ENCODE measurements at places on chromosomes 11 and 22.

- DNase-seq = peak; percentile 50
These were observed 145.9 kb downstream of the GRIK4 start for GRCh38 chr11:120657306-120658070.

DNA sequence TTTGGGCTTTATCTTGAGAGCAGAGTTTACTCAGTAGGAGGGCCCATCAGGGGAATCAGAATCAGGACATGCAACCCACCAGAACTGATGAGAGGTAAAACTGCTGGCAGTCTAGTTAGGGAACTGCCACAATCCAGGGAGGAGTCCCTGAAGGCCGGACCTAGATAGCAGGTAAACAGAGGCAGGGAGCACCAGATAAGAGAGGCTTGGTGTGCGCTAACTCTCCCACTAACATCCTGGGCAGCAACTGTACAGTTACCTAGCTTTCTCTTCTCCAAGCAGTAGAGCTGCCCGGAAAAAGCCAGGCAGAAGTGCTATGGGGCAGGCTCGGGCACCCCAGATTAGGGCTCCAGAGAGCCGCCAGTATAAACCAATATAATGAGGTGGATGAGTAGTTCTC is 865 bp upstream of the AMOTL1 start:
- no peak for DNase-seq

DNA sequence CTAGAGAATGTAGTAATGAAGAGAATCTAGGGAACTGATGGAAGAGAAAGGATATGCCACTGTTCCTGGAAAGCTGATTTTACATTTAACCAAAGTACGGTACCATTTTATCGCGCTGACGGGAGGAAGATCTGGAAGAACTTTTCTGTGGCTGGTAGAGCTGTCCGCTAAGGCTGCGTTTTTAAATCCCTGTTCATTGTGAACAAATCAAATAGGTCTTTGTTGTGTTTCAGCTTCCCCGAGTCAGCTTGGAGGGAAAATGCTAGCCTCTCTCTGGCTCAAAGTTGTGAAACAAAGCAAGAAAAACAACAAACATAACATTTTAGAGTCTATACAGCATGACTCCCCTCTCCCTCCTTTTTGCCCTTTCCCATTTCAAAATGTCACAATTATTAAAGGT is 34.4 kb downstream of the FBXO7 start:
- no peak for DNase-seq

- DNase-seq = no peak
These were observed at the start of gene CRACR2B for GRCh38 chr11:827897-828192. TSS of gene CRACR2B (plus strand) at chr11:827919. CDS start at chr11:828608, 689 bp downstream.

- DNase-seq = no peak
These were observed 59.8 kb upstream of the CD5 start for GRCh38 chr11:61042537-61042936.

DNA sequence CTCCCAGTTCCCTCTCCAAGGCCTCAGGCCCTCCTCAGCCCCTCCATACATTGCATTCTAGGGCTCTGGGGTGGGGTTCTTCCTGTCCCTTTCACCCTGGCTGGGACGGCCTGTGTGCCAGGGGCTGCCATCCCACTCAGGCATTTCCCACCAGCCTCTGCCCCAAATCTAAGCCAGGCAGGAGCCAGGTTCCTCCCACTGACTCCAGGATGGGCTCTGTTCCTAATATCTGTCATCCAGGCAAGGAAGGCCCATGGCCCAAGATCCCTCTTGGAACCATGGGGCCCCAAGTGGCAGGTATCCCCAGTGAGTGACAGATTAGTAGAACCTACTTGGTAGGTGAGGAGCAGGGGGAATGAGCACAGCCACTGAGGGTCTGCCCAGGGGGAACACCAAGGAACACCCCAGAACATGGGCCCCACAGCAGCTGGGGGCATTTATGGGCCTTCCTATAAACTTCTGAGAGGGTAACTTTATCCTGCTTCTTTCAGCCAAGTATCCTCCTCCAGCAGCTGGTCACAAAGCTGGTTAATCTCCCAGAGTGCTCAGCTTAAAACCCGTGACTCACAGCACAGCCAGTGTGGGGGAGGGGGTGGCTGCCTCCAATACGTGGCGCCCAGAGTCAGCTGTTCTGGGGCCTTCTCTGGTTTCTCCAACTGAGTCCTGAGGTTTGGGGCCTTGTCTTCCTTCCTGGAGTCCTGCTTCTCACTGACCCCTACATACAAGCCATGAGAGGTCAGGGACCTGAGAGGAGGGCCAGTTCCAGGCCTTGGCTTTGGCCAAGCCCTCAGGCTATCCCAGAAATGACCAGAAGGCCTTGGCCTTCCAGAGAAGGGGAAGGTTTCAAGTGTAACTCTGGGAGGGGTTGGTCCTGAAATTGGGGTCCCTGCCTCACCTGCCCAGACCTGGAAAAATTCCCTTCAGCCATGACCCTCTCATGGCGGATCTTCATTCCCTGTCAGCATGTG is 19.9 kb upstream of the MYOD1 start:
- DNase-seq = no peak

- no peak for DNase-seq
These were observed 6.2 kb upstream of the MPEG1 start for GRCh38 chr11:59218893-59219292.

- DNase-seq = no peak
These were observed 3.0 kb upstream of the INPPL1 start for GRCh38 chr11:72221386-72222075.

- peak; percentile 4 for DNase-seq
These were observed 68.8 kb downstream of the RTL6 start for GRCh38 chr22:44428941-44429830.

- DNase-seq = no peak
These were observed 28.9 kb upstream of the TMA7B start for GRCh38 chr22:39931251-39931650.

GRCh38 chr11:2386591-2386990 is 9.5 kb downstream of the CD81 start:
- DNase-seq = no peak

DNA sequence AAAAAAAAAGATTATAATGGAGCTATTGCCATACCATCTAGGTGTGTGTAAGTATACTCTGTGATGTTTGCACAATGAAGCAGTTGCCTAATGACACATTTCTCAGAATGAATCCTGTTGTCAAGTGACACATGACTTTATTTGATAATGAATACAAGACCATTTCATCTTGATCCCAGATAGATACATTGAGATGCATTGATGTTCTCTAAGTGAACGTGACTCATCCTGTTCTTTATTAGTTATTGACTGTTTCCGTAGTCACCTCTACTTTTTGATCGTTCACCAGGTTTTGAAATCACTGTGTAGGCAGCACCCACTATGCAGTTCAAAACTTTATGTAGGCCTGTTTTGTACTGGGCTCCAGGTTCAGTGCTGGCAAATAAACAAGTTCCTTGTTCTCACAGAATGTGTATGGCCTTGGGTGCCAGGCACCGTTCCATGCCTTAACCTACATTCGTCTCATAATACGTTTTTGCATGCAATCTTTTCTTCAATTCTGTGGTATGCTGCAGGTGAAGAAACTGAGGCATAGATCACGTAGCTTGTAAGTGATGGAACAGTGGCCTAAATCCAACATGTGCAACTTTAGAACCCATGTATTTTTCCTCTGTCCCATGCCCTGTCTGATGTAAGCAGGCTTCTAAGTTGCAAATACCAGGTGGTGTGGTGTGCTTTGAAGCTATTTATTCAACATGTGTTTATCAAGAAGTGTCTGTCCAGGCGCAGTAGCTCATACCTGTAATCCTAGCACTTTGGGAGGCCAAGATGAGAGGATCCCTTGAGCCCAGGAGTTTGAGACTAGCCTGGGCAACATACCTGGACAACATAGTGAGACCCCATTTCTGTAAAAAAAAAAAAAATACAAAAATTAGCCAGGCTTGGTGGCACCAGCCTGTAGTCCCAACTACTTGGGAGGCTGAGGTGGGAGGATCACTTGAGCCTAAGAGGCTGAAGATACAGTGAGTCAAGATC is 10.4 kb downstream of the SREBF2 start:
- DNase-seq = no peak

- no peak for DNase-seq
These were observed 638.6 kb upstream of the LRRC4C start for GRCh38 chr11:42098075-42098474.

DNA sequence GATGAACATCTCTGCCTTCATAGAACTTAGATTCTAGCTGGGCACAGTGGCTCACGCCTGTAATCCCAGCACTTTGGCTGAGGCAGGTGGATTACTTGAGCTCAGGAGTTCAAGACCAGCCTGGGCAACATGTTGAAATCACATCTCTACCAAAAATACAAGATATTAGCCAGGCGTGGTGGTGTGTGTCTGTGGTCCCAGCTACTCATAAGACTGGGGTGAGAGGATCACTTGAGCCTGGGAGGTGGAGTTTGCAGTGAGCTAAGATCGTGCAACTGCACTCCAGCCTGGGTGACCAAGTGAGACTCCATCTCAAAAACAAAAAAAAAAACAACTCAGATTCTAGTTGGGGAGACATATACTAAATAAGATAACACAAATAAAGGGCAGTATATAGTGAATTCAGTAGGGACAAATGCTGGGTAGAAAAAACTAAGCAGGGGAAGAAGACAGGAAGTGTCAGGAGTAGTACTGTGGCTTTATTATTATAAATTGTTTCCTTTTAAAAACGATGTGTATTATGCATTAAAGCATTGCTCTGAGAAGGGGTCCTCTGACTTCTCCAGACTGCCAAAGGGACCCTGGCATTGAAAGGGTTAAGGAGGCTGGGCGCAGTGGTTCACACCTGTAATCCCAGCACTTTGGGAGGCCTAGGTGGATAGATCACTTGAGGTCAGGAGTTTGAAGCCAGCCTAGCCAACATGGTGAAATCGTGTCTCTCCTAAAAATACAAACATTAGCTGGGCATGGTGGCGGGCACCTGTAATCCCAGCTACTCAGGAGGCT is 46.7 kb downstream of the PACS1 start:
- DNase-seq = no peak

DNA sequence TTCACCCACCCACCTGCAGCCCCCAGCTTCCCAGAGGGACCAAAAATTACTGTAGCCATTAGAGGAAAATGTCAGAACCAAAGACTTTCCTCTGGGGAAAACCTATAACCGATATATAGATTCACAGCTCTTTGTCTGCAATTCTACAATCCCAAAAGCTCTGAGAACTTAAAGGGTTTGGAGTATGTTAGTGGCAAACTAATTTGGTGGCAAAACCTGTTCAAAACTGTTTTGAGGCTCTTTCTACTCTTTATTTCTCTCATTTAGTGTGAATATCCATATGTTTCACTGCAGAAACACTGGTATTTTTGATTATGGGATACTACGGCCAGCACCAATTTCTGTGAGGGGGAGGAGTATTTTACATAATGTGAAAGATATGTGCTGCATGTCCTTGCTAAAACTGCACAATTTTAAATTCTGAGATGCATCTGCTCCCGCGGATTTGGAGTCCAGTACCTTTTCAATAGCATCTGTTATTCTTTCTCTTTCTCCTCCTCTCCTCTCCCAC is 87.5 kb upstream of the MTNR1B start:
- no peak for DNase-seq

GRCh38 chr11:43936076-43936475 is 6.4 kb upstream of the C11orf96 start:
- no peak for DNase-seq

- DNase-seq = peak; percentile 47
These were observed 17.2 kb upstream of the CD59 start for GRCh38 chr11:33753304-33753967.

- DNase-seq = no peak
These were observed 30.8 kb downstream of the TRMU start for GRCh38 chr22:46366327-46366731.

GRCh38 chr22:49362211-49362839 is 465.3 kb downstream of the BRD1 start:
- DNase-seq = no peak

GRCh38 chr11:112210890-112211289 is 15.3 kb upstream of the PTS start:
- no peak for DNase-seq

DNA sequence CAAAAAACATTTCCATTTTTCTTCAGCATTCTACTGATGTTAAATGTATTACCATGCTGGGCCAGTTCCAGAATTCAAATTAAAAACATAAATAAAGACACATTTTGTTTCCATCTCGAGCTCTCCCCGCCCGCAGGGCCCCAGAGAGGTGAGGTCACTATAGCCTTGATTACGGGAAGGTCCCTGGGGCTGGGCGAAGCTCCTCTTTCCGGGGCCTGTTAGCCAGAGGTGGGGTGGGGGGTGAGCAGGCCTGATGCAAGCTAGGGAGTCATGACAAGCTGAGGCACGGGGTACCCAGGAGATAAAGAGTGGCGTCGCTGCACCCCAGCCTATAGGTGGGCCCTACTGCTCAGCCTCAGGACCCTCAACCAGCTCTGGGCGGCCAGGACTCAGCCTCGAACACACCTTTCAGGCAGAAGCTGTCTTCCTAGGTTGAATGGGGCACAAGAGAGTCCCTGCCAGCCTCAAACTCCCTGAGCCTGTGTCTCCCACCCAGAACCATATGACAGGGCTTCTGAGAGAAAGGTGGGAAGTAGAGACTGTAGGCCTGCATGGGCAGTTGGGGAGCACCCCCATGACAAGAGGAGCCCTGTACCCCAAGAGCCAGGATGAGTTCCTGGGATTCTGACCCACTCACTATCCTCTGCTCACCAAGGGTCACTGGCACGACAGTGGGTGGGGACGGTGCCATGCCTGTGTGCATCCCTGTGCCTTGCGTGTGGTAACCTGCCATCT is 34.8 kb downstream of the KCNQ1OT1 start:
- peak; percentile 26 for DNase-seq

DNA sequence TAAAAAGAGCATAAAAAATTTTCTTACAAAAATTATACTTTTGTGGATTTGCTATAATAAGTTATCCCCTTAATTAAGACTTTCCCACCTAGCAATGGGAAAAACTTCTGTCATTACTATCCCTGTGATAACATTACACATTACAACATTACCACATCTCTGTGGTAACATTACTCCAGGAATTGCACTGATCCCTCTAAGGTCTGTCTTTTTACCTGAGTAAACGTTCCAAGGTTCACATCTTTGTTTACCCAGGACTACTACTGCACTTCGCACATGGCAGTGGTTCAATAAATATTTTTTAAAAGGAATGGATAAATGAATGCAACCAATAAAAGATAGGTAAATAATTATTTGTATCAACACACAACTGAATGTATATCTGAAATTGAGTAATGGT is 92.4 kb upstream of the NOX4 start:
- DNase-seq = no peak

GRCh38 chr11:88164806-88165585 is 10.2 kb downstream of the RAB38 start:
- no peak for DNase-seq

- no peak for DNase-seq
These were observed 3.1 kb downstream of the CYB5R3 start for GRCh38 chr22:42645938-42646568.

GRCh38 chr11:46363455-46364005 is 16.3 kb downstream of the DGKZ start:
- no peak for DNase-seq

DNA sequence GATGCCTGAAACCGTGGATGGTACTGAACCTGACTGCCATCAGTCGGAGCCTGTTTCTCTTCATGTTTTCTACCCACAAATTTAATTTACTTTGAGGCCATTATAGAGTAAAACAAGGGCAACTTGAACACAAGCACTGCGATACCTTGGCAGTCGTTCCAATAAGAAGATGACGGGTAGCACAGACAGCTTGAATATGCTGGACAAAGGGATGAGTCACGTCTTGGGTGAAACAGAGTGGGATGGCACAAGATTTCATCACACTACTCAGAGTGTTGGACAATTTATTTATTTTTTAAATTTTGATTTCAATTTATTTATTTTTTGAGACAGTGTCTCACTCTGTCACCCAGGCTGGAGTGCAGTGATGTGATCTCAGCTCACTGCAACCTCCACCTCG is 5.7 kb downstream of the DIXDC1 start:
- no peak for DNase-seq

GRCh38 chr22:45398214-45398613 is 15.2 kb downstream of the SMC1B start:
- DNase-seq = no peak

- no peak for DNase-seq
These were observed 2.0 kb downstream of the P2RX3 start for GRCh38 chr11:57340039-57340615.
